ENCODE measurements at places on chromosomes 2 and 18. TPM values are rescaled to one million over a fixed set of nuclear protein-coding genes. Genes with fewer than 3 reads are reported as not detected.

Gene KCNG2
- not detected for total RNA-seq

- no peak for DNase-seq
Observed at GRCh38 chr2:8582651-8583399, 99.0 kb upstream of the ID2 start.

Gene RAMP1
- 215 TPM for total RNA-seq

Gene CHRNG
- not detected for total RNA-seq

DNA sequence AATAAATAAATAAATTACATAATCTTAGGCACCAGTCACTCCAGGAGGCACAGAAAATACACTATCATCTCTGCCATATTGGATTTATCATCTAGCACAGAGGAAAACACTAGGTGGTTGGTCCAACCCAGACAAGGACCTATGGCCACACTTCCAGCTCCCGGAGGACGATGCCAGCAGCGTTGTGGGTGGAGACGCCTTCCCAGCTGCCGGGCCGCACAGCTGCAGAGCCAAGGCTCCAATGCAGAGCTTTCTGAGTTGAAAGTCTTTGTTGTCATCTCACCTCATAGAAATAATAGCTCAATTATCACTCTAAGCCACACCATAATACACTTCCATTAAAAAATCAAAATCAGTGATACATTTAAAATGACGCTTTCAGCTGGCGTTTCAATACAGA lies 457.1 kb upstream of the SALL3 start:
- DNase-seq: no peak

- DNase-seq: no peak
Observed at GRCh38 chr18:48605408-48605845, 66.6 kb downstream of the CTIF start.

Gene IKZF2
- 12.7 TPM for total RNA-seq

Gene ZC3H15
- 44.3 TPM for total RNA-seq

Gene POTEI
- 0.03 TPM for total RNA-seq

Gene KCNS3
- 6.5 TPM for total RNA-seq

- no peak for DNase-seq
Observed at GRCh38 chr2:173028671-173029070, 47.0 kb upstream of the MAP3K20 start.

GRCh38 chr18:69330385-69331005 lies 70.2 kb upstream of the DOK6 start:
- peak; percentile 14 for DNase-seq

- DNase-seq: no peak
Observed at GRCh38 chr2:174026122-174026845, 61.1 kb upstream of the SP3 start.

DNA sequence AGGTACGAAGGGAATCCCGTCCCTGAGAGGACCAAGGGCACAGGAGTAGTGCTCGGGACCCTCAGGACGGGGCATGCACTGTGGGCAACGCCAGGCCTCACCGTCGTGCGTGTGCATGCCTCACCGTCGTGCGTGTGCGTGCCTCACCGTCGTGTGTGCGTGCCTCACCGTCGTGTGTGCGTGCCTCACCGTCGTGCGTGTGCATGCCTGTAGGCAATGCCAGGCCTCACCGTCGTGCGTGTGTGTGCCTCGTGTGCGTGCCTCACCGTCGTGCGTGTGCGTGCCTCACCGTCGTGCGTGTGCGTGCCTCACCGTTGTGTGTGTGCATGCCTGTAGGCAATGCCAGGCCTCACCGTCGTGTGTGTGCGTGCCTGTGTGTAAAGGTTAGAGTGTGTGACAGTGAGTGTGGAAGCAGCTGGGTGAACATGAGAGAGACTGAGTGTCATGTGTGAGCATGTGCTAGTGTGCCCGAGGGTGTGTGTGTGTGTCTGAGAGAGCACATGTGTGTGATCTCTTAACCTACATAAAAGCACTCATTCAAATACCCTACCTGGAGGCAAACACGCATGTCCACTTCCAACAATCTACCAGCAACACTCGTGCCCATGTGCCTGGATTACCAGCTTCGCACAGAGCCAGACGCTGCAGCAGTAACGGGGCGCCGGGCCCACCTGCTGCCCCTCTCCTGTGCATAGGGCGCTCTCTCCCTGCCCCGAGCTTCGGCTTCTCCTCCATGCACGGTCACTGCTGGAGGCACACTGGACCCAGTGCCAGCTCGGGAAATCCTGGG lies 36.3 kb downstream of the ZNF516 start:
- DNase-seq: peak; percentile 1

GRCh38 chr2:234912437-234912836 lies 39.4 kb upstream of the SH3BP4 start:
- DNase-seq: no peak

Gene AP1S3
- total RNA-seq: 43.3 TPM

DNA sequence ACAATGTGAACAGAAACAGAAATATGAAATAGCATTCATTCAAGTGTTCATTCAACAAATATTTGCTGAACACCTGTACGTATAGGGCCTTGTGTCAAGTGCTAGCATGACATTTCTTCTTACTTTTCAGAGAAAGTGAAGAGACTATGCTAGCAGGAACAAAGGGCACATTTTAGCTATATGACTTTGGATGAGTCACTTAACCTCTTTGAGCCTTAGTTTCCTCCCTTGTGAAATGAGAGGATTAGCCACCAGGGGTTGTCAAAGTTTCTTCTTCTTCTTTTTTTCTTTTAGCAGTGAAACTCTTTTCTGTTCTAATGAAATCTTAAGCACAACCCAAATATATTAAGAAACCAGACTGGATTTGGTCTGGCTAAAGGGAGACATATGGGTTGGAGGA lies 53.1 kb downstream of the FIGN start:
- DNase-seq: no peak
